ENCODE measurements at places on chromosomes 7 and 10. TPM values are rescaled to one million over a fixed set of nuclear protein-coding genes. Genes with fewer than 3 reads are reported as not detected.

The GNG11 gene
- 18.7 TPM for total RNA-seq

The MYL10 gene
- not detected for total RNA-seq

The NODAL gene
- not detected for total RNA-seq

The DENND2A gene
- total RNA-seq, result 69.6 TPM

The TMEM196 gene
- total RNA-seq, result not detected

The NPS gene
- not detected for total RNA-seq

The NEBL gene
- 0.17 TPM for total RNA-seq

The STEAP1B gene
- 25.9 TPM for total RNA-seq

The NOM1 gene
- total RNA-seq, result 11.6 TPM

The VAX1 gene
- total RNA-seq, result not detected

The ZNF425 gene
- total RNA-seq, result 7.4 TPM

The VDAC2 gene
- 179 TPM for total RNA-seq

The OR2A42 gene
- total RNA-seq, result not detected

The CALN1 gene
- total RNA-seq, result not detected

The MOGAT3 gene
- total RNA-seq, result not detected

The HSPA12A gene
- 9.0 TPM for total RNA-seq

The ACTL6B gene
- not detected for total RNA-seq

The NPSR1 gene
- total RNA-seq, result not detected

The OR6V1 gene
- not detected for total RNA-seq

The ZNF775 gene
- total RNA-seq, result 10.6 TPM

The ADAM8 gene
- 1.2 TPM for total RNA-seq

The SCRN1 gene
- total RNA-seq, result 111 TPM

The ASB4 gene
- total RNA-seq, result not detected

The EIF4H gene
- 392 TPM for total RNA-seq

The BAG3 gene
- 17.0 TPM for total RNA-seq
